Skin of body (tissue), 3 donors: ENCODE measurements at places on chromosomes 3 and 15. TPM values are rescaled to one million over a fixed set of nuclear protein-coding genes. Genes with fewer than 3 reads are reported as not detected.

The BCHE gene
- total RNA-seq = 28.8 TPM

The TTLL13 gene
- not detected for total RNA-seq

The SPTBN5 gene
- 1.7 TPM for total RNA-seq

The MAP3K13 gene
- 18.9 TPM for total RNA-seq

The C2CD4A gene
- not detected for total RNA-seq

The LINGO1 gene
- 4.6 TPM for total RNA-seq

The CLN6 gene
- total RNA-seq = 15.3 TPM

The KIF23 gene
- total RNA-seq = 21.4 TPM

DNA sequence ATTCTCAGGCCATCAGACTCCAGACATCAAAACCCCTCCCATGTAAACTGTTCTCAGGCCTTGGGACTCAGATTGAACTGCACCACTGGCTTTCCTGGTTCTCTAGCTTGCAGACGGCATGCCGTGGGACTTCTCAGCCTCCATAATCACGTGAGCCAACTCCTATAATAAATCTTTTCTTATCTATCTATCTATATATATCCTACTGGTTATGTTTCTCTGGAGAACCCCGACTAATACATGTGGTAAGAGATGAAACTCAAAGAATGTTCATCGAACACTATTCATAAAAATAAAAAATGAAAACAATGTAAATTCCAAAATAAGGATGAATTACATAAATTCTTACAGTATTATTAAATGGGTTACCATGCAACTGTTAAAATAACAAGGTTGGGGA, 84.5 kb upstream of the NTRK3 start:
- DNase-seq = no peak

GRCh38 chr3:30676424-30677346, 70.3 kb downstream of the TGFBR2 start:
- no peak for DNase-seq

DNA sequence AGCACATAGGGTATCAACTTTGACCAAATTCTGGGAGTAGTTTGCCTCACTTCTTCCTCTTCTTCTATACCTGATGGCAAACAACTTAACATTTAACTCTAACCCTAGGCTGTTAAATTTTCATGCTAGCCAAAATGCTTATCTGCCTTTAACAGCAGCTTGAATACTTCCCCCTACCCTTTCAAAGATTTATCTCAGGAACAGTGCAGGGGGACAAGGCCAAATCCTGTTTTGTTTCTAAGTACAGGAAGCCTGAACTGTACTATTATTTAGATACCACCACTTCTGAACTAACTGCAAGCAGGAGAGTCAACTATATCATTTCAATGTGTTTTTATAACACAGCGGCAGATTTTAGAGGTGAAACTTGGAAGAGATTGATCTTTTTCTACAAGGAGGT, 104.0 kb upstream of the CNTN6 start:
- no peak for DNase-seq

DNA sequence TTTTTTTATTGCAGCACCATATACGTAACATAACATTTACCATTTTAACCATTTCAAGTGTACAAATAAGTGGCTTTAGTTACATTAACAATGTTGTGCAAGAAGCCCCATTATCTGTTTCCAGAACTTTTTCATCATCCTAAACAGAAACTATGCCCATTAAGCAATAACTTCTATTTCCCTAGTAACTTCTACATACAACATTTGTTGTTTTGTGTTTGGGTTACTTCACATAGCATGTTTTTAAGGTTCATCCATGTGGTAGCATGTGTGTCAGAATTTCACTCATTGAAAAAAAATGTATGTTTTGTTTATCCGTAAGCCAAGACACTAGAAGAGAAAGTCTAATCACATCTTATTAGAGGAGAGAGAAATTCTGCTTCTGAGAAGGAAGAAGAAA, 450.5 kb upstream of the PDZRN3 start:
- no peak for DNase-seq

DNA sequence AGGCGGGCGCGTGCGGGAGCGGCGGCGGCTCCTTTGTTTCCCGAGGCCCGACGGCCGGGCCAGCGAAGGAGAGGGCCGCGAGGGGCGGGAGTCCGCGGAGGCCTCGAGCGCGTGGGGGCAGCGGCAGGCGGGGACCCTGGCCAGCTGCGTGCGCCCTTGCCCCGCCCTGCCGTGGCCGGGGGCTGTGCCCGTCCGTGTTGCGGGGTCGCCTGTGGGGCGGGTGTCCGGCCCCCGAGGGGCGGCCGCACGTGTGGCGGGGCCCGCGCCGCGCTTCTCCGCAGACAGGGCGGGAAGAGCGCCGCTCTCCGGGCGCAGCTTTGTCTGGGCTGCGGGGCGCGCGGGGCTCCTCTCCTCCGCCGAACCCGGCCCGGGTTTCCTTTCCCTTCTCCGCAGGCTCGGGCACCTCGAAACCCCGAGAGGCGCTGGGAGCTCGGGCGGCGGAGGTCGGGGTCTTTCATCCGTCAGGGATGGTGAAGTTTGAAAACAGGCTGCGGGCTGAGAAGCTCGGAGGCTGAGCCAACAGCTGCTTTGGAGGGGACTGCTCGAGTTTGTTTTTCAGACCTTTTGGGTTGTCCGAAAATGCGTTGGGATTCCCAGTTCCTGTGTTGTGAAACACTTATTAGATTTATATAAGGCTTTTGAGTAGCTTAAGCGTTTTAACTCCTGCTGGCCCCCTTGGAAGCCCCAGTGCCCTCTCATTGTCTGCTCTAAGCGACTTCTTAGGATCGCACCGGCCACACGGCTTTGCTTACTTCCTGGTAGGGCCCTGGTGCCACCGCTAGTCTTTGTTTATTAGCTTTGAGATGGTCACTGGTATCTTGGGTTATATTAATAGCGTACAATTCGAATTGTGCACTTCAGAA, 817 bp downstream of the USP3 start:
- DNase-seq = peak; percentile 26

DNA sequence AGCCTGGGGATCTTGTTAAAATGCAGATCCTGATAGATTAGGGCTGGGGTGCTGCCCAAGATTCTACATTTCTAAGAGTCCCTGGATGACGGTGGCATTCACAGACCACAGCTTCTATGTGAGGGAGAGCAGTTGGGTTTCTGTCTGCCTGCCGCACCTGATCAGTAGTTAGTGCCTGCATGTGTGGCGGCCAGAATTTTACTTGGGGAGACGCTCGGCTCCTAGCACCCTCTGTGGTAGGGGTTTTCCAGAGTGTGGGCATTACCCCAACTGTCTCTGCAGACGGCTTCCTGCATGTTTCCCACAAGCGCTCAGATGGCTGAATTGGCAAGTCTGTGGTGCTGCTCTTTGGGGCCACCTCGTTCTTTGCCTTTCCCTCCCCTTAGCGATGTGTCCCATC, 8.3 kb downstream of the GHRL start:
- no peak for DNase-seq

GRCh38 chr3:29099296-29099695, 181.6 kb upstream of the RBMS3 start:
- no peak for DNase-seq

GRCh38 chr15:76840830-76841460, 64.2 kb downstream of the SCAPER start:
- DNase-seq = no peak

DNA sequence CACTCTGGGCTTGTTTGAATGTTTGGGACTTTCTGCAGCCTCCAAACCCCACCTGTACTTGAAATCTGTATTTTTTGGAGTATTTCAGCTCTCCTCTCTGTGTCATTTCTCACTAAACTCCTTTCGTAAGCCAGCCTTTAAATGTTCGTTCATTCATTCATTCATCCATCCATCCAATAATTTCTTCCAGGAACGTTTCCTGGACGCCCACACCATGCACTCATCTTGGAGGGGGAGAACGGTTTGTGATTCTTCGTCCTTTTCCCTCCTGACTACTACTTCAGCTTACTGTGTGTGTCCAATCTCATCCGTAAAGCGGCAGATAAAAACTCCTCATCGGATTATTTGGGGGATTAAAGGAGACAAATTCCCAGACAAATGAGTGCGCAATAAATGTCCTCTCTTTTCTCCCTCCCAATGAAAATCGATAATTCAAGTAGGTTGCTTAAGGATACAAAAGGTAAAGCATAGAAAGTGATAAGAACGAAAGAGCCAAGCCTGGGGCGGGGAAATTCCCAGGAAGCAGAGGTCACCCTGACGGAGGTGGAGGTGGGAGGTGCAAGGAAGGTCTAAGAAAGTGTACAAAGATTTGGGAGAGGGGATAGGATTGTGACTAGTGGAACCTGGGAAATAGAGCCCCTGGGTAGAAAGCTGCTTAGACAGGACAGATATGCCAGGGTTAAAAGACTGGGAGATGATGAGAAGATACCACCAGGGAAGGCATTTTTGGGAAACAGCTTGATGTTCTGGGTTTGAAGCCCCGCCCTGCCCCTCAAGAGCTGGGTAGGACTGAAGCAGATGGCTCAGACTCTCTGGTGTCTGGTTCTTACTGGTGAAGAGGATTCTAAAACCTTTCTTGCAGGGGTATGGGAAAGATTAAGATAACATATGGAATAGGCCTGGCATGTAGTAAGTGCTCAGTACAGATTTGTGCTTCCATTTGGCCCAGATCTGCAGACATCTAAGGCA, 896 bp upstream of the KLHL25 start:
- DNase-seq = no peak

- no peak for DNase-seq
Measured at GRCh38 chr15:70453238-70453637, 310.1 kb downstream of the UACA start.

- no peak for DNase-seq
Measured at GRCh38 chr3:46958467-46959160, 17.9 kb downstream of the CCDC12 start.

- no peak for DNase-seq
Measured at GRCh38 chr3:133676336-133677118, 14.8 kb upstream of the TOPBP1 start.

DNA sequence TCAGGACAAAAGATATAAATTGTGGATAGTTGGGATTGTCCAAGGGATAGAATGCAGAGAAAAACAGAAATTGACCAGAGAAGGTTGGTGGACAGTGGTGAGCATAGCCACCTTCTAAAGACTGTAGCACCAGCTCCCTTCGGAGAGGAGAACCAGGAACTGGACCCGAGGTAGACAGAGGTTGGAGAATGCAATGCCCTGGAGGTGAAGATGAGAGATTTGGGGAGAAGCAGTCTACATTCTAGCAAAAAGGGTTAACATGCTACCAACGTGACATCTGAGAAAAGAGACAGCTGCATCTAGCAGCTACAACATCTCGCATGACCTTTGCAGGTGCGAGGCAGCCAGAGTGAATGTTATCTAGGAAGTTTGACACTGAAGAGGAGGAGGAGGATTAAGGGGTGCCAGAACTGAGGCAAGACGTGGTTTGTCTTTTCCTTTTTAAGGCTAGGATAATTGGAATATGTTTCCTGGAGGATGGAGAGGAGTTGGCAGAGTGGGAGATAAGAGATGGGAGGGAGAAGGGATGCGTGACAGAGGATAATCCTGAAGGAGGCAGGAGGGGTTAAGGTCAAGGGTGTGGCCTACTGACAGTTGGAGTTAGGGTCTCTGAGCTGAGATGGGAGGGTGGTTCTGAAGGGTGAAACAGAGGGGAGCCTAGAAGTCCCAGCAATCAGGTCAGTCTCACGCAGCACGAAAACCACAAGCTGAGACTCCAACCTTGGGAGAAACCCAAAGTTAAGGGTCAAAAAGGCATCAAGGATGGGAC, 103.7 kb upstream of the NR2E3 start:
- no peak for DNase-seq

- no peak for DNase-seq
Measured at GRCh38 chr3:17070161-17070959, 185.6 kb downstream of the PLCL2 start.

DNA sequence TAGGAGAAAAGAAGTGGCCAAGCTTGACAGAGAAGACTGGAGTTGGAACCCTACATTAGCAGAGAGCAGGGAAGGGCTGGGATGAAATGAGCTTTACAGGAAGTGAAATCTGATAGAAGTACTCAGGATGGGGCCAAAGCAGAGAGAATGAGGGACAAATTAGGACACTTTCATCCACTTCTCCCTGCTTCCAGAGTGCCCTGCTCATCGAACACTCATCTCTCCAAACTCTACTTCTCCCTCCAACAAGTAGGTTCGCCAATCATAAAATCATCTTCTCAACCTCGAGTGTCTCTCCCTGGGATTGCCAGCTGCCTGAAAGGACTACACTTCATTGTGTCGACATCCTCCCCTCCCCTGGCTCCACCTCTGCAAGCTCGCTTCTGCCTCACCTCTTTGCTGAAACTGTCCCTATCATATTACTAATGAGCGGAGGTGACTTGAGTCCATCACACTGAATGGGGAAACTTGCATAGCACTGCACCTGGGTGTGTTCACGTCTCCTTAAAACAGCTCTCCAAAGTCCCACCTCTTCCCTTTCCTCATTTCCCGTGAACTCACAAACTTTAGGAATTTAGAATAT, 365.8 kb downstream of the FOXP1 start:
- no peak for DNase-seq

- DNase-seq = no peak
Measured at GRCh38 chr3:14561051-14561960, 21.2 kb upstream of the GRIP2 start.

DNA sequence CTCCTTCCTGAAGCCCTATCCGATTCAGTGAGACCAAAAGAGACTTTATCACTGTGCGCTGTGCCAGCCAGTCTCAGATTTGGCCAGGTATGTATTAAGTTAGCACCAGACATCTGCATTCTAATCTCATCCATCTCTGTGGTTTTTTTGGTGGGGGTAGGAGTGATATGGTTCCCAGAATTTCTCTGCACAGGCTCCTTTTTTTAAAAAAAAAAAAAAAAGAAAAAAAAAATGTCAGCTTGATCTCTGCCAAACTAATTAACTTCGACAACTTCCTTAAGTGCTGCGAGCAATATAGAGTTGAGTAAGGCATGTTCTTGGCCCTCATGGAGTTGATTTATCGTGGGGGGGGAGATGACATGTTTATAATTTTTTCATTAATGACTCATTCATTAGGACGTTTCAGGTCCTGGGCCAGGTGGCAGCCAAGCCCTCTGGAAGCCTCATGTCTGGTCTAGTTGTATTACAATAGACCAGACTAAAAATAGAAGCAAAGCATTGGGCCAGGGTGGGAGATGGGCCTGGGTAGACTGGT, 12.9 kb downstream of the SLCO3A1 start:
- no peak for DNase-seq
